ENCODE measurements at places on chromosomes 7 and 10.

DNA sequence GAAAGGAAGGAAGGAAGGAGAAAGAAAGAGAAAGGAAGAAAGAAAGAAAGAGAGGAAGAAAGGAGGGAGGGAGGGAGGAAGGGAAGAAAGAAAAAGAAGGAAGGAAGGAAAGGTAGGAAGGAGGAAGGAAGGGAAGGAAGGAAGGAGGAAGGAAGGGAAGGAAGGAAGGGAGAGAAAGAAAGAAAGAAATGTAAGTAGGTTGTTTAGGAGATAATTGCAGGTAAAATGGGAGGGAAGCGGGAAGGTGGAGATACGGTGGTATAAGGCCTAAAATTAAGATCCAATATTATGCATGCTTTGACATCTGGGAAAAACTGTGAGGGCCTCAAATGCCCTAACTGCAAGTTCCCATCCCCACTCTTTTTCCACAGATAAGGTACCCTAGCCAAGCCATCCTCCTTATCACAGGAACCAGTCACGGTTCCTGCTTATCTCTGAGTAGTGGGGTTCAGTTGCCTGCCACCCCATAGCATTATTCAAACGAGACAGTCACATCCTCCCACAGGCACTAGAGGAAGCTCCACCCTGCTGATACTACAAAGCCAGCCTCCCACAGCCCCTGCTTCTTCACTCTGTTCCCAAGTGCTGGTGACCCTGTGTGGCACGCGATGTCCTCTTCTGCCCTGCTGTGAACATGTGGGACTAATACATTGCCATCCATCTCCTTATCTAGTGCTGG lies 28.7 kb downstream of the ST8SIA6 start:
- no peak for DNase-seq

GRCh38 chr10:38127812-38128211 lies 33.7 kb downstream of the ZNF37A start:
- DNase-seq: no peak

- DNase-seq: no peak
Observed at GRCh38 chr10:35516102-35516670, 89.0 kb upstream of the GJD4 start.

DNA sequence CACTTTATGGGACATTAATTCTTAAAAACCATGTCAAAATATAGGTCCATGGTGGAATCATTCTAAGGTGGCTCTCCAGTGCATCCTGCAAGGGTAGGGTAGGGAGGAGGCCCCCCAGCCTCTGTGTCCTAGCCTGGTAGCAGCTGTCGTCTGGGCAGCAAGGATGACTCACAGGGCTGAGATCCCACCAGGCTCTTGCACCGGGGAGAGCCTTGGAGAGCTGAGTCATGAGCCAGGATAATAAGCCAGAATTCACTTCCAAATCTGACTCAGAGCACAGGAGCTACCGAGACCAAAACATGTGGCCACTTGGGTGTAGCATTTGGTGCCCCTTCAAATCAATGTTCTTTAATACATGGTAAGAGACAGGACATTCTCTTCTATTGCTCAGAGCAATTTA lies 298.5 kb downstream of the NEBL start:
- DNase-seq: peak; percentile 94

DNA sequence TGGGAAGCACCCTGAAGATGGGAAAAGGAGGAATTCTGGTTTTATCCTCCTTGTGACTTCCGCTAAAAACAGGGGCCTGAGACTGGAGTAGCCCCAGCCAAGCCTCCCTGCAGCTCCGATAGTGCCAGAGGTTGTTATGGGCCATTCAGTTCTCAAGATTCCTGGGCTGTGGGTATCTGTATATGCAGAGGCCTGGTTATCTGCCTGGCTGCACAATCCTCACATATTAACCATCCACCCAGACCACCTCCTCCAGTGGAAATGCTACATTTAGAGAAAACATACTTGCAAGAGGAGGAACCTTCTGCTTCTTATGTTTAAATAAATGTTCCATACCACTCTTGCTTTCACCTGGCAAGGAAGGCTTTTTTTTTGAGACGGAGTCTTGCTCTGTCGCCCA lies 34.6 kb downstream of the ARL3 start:
- DNase-seq: no peak

GRCh38 chr7:94056796-94057207 lies 52.6 kb upstream of the BET1 start:
- DNase-seq: peak; percentile 94

DNA sequence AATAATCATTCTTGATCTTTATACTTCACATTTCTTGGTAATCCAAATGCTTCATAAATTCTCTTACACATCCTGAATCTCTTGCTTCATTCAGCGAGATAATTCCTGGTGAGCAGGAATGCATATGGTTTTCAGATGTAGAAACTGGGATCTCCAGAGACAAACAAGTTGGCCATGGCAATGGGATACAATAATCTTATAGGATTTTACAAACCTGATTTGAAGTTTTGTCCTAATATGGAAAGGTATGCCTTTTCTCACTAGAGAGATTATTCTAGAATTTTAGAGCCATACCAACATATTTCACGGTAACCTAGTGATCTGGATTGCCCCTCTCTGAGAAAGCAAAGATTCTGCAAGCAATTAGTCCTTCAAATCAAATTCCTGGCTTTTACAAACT lies 13.1 kb upstream of the TRDMT1 start:
- DNase-seq: peak; percentile 91

DNA sequence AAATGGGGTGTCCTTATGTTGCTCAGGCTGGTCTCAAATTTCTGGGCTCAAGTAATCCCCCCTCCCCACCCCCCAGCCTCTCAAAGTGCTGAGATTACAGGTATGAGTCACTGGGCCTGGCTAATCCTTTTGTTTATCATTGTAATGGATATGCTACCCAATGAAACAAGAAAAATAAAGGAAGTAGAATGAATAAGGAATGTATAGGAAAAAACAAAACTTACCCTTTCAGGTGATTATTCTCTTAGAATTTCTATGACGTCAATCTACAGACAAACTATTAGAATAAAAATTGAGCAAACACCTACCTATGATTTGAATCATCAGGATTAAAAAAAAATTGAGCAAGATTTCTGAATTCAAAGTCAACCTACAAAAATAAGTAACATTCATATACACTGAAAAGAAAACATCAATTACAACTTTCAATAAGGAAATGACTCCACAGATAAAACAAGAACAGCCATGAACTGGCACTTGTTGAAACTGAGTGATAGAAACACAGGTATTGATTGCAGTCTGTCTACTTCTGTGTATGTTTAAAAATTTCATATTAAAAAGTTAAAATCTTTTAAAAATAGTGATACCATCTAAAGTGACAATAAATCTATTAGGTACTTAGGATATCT lies 12.2 kb downstream of the ADAM12 start:
- no peak for DNase-seq

DNA sequence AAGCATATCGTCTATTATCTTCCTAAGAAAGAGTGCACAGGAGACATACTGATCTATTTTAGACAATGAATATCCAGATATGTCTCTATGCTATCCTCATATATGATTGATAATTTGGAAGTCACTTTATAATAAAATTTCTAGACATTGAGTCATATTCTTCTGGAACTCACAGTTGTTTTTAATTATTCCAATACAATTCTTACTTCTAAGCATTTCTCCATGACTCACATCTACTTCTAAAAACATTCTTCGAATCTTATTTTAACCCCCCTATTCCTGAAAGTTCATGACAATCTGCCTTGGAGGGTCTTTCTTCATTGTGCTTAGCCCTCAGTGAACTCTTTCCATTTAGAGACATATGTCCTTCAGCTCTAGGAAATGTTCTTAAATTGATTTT lies 368.1 kb downstream of the MDFIC start:
- peak; percentile 80 for DNase-seq

- DNase-seq: no peak
Observed at GRCh38 chr10:91566115-91566514, 66.8 kb downstream of the PPP1R3C start.

DNA sequence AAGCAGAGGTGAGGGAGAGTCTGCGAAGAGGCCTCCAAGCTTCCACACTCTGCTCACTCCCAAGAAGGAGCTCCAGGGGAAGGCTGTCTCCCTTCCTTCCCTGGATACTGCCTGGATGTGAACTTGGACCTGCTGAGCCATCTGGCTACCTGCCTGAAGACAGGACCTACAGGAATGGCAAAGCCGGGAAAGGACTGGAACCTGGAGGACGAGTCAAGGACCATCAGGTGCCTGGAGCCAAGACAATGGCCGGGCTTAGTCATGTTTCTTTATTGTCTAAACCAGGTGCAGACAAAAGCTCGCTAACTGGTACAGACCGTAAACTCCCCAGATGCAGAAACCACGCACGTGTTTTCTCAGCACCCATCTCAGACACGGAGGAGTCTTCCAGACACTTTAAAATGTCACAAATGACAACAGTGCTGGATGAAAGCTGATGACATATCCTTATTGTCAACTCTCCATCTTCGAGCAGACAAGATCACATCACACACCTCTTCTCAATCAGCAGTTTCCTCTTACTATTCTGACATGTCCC lies 12.1 kb downstream of the ASB13 start:
- no peak for DNase-seq

GRCh38 chr7:102128303-102128702 lies 158.4 kb upstream of the SH2B2 start:
- no peak for DNase-seq

DNA sequence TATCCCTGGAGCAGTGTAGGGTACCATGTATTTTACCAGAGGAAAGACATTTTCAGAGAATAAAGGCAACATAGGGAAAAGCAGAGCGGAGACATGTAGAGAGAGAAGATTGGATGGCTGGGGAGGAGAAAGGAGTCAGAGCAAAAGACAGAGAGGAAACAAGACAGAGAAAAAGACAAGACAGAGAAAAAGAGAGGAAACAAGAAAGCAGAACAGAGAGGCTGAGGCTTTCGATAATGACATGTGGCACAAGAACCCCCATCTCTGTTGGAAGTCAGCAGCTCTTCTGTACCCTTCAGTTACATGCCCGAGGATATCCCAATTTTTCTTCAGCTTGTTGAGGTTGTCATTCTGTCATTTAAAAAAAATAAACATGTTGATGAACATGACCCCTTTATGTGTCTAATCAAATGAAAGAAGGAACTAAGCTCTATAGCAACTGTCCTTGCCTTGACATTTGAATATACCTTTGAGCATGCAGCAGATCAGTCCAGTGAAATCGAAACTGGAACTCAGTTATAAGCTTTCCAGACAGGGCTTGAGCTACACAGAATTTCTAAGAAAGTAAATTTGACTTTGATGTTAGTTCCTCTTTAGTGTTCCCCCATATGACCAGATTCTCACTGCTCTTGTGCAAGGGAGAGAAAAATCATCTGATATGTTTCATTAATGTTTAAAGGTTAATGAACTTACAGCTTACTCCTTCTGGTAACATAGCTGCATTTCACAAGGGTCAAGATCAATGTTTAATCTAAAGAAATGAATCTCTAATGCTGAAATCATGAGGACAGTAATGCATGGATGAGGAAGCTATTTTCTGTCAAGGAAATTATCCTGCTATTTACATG lies 75.1 kb upstream of the SP4 start:
- DNase-seq: no peak

DNA sequence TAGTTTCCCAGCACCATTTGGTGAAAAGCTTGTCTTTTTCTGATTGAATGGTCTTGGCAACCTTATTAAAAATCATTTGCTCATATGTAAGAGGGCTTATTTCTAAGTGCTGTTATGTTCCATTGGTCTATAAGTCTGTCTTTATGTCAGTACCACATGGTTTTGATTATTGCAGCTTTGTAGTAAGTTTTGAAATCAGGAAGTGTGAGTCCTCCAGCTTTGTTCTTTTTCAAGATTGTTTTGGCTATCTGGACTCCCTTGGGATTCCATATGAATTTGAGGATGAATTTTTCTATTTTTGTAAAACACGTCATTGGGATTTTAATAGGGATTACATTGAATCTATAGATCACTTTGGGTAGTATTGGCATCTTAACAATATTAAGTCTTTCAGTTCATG lies 5.4 kb downstream of the KIF11 start:
- DNase-seq: peak; percentile 57

DNA sequence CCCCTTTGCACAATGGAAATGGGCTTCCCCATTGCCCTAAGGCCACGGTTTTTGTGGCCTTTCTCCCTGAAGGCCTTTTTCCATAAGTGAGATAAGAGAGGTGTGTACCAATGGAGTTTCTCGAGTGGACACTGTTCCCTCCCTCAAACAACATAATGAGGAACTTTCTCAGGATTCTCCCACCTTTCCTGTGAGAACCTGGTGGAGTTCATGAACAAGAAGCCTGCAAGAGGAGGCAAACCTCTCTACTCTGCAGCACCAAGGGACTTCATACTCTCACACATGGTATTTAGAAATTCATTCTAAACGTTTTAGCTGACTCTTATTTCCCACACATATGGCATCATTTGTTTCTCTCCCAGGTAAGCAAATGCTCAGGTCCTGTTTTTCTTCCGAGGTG lies 7.3 kb upstream of the RBM33 start:
- no peak for DNase-seq

DNA sequence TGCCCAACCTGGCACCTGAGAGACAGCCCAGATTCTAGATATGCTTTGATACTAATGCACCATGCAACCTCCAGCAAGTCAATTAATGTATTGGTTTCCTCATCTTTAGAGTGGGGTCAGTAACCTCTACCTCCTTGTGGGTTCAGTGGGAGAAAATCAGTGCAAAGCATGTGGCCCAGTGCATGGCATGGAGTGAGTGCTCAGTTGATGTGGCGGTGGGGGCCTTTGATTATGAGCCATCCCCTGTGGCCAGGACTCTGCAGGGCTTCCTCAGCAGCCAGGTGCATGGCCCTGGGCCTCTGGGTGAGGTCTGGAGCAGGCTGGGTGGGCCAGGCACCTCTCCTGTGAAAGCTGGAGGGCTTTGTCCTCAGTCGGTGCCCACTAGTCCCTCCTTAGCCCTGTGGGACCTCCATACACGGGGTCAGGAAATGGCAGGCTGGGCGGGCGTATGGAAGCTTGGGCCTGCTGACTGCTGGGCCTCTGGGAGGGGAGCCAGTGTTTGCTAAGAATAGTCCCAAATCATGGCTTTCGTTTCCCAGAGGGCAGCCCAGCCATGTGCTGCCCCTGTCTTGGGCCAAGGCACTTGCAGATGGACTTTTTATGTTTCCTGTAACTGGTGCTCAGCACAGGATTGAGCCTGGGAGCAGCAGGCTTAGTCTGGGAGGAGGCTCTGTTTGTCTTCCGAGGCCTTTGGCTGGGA lies 3.4 kb downstream of the PALD1 start:
- no peak for DNase-seq

- no peak for DNase-seq
Observed at GRCh38 chr10:129929343-129930292, 34.5 kb downstream of the EBF3 start.

DNA sequence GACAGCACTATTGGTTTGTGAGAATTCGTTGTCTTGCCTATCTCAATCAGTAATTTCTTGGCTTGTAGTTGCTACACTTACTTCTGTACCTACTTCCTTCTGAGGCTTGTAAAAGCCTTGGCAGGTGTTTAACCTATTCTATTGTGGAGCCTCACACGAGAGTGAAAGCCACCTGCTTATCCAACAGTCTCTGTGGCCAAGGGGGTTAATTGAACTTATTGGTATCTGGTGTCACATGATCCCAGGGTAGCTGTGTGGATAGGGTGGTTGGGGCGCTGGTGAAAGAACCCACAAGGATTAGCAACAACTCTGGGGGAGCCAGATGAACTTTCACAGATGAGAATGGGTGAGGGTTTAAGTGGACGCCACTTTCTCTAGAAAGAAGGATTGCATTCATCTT lies 13.9 kb upstream of the ATP6V0E2 start:
- DNase-seq: no peak

- DNase-seq: no peak
Observed at GRCh38 chr10:17663450-17663849, 19.5 kb downstream of the STAM start.
